ENCODE measurements at places on chromosomes 12 and 14.

- DNase-seq: peak; percentile 61
Measured at GRCh38 chr12:113149361-113150150, at the start of gene CFAP73. Gene CFAP73, plus strand, starts transcription at chr12:113149724. Its CDS starts 134 bp downstream, at chr12:113149858.

- no peak for DNase-seq
Measured at GRCh38 chr14:104555430-104556255, 23.9 kb upstream of the C14orf180 start.

DNA sequence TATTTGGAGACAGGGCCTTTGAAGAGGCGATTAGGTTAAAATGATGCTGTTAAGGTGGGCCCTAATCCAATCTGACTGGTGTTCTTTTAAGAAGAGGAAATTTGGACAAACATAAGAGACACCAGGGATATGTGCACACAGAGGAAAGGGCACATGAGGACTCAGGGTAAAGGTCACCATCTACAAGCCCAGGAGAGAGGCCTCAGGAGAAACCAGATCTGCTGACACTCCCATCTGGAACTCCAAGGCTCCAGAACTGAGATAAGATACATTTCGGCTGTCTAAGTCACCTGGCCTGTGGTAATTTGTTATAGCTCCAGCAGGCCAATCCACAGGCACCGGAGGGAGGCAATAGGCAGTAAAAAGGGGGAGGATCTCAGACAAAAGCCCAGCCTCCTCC, 48.6 kb downstream of the KICS2 start:
- no peak for DNase-seq

DNA sequence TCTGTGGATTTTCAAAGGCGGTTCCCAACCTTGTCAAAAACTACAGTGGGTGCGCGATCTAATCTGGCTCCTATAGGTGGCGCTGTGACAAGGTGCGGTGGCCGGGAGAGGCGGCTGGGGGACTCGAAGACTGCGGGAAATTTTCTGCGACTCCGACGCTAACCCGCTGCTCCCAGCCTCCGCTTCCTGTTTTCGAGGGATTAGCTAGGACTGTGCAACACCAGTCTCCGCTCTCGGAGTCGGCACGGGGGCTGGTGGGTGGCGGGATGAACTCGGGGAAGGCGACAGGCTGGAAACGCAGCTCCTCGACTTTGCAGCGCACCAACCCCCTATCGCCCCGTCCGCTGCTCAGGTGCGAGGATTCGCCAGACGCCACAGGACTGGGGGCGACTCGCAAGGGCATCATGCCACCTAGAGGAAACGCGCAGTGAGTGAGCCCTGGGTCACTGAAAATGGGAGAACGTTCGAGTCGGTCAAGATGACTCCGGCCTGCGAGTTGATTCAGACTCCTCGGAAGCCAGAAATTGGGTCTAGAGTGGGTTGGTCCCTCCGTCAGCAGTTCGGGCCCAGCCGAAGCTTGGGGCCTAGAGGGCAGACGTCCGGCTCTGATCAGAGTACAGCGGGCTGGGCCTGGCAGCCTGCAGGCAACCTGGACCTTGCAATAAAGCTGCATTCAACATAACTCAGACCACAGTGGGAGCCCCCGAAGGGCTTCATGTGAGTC, 5.5 kb upstream of the PAX9 start:
- peak; percentile 41 for DNase-seq

DNA sequence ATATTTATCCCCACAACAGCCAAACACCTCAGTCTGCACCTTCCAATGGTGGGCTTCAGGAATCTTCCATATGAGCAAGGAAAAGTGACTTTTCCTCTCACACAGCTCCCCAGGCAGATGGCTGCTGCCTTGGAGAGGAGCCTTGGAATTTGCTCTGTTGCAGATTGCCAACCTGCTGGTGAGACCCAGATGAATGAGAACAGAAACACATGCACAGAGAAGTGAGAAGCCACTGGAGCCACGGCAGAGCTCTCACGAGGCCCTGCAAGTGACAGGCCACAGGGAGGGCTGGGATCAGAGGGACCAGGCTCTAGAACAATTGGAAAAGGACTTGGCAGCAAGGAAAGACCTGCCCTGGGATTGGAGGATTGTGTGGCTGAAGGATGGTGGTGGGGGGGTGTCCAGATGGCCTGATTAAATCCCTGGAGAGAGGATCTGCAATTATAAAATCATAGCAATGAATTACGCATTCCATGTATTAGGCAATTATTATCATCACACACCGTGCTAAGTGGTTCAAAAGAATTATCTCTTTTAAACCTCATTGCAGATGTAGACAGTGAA, 84.9 kb upstream of the PWP1 start:
- no peak for DNase-seq

GRCh38 chr14:34180434-34180833, 229.6 kb upstream of the EGLN3 start:
- DNase-seq: peak; percentile 14

DNA sequence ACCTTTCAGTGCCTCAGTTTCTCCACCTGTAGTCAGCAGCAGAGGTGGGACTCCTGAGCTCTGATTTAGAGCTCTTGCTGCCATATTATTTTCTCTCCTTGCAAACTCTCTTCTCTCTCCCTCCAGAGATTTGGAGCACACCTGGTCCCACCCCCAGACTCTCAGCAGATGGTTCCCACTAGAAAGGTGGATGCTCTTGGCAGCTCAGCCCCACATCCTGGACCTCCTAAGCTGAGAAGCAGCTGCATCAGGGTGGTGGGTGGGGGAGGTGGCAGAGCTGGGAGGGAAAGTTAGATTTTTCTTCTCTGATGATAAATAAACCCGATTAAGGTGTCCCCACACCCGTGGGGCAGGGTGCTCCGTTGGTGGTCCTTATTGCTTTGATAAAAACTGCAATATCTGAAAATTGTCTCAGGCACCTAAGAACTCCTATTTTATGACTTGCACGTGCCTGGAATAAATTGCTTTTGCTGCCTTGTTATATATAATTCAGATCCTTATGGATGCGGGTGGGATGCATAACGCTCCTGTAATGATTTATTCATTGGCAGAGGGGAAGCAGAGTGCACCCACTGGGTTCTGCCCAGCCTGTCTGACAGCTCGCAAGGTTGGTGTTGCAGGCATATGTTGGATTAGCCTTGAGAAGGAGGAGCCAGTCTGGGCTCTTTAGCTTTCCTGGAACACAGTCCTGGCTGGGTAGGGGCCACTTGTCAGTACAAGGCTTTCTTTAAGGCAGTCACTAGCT, 214.2 kb downstream of the SUDS3 start:
- DNase-seq: no peak

- DNase-seq: no peak
Measured at GRCh38 chr12:104985206-104985605, 910 bp upstream of the NOPCHAP1 start.

GRCh38 chr12:50750366-50750765, 13.5 kb upstream of the ATF1 start:
- no peak for DNase-seq

- peak; percentile 40 for DNase-seq
Measured at GRCh38 chr12:47038270-47038748, 41.1 kb upstream of the PCED1B start.

GRCh38 chr12:93884794-93885460, 207.8 kb downstream of the CRADD start:
- DNase-seq: no peak

DNA sequence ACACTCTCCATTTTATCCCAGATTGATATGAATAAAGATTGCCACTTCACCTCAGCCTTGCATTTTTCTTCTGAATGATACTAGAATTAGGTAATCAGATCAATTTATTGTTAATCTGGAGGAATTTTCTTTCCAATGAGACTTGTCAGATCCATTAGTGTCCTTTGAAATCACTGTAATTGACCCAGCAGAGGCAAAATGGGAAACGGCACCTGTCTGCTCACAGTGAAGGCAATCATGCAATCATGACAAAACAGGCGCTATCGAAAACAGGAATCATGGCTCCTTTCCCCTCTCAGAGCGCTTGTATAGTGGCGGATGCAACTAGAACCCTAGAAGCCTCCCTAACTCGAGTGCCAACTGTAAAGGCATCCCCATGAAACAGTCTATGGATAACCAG, 417.6 kb downstream of the GALC start:
- DNase-seq: no peak

- no peak for DNase-seq
Measured at GRCh38 chr14:100783630-100784370, 42.1 kb upstream of the MEG3 start.

- no peak for DNase-seq
Measured at GRCh38 chr12:77377116-77377515, 311.7 kb upstream of the E2F7 start.

GRCh38 chr14:36664322-36665193, 2.9 kb downstream of the PAX9 start:
- no peak for DNase-seq

DNA sequence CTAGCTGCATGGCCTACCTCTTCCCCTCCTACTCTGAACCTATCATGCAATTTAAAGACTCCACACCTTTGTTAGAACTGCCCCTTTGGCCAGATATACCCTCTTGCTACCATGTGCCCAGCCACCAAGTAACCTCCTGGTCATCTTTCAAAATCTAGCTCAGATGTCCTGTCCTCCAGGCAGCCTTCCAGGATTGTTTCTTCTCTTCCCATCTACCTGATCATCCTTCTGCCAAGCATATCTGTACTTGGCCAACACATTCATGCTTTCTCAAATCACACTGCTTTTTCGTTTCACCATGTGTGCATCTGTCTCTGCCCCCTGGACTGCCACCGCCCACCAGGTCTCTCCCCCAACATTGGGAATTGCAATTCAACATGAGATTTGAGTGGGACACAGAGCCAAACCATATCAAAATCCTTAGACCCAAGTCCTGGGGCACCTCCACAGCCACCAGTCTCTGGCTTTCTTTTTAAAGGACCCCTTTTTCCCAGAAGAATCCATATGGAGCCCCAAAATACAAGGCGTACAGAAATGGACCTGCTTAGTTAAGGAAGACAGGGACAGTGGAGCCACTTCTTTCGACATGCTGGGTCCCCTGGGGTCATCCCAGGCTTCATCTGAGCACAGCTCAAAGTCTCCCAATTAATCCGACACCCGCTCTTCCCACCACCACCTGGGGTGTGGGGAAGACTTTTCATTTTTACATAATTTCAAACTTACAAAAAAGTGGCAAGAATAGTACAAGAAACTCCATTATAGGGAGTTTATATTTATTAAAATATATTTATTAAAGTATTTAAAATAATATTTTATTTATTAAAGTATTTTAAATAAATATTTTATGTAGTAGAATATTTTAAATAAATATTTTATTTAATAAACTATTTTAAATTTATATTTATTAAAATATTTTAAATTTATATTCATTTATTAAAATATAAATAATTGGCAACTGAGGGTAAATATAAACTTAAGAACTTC, 7.9 kb upstream of the CMKLR1 start:
- DNase-seq: no peak

DNA sequence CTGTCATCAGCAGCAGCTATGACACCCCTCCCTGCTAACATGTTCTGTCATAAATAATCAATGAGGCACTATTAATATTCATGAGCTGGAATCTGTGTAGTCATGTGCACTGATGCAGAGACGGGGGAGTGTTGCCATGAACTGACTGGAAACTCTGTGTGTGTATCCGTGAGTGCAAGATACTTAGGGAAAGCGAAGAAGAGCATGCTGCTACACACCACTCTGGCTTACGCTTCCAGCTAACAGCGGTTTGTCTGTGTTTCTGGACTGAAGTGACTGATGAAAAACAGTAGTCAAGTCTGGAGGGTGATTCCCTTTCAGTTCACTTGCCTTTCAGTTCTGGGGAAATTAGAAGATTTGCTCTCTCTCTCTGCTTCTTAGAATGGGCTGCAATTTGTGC, 249.4 kb downstream of the PDZRN4 start:
- DNase-seq: peak; percentile 19

DNA sequence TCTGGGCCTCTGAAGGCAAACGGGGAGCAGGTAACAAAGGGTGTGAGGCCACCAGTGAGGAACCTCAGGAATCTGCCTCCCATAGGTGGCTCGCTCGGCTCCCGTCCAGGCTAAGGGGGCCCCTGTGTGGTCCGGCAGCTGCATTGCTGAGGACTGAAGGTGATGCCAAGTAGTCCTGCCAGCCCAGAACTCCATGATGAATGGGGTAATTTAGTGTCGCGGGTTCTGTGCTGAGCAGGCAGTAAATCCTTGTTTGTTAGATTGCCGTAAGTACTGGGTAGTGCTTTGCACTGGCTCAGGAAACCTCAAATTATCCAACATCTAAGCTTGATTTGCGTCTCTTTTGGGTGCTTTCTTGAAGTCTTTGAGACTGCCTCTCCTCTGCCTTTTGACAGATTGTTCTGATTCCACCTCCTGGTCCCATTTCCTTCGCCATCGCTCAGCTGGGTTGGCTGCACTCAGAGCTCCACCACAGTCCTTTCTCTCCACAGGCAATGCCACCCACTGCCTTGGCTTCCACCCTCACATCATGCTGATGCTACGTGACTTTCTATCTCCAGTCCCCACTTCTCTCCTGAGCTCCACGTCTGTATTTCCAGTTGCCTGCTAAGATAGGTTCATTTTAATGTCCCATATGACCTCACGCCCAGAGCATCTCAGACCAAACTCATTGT, 392.0 kb downstream of the FUT8 start:
- DNase-seq: no peak

GRCh38 chr14:68376067-68376779, 416.6 kb downstream of the ZFP36L1 start:
- DNase-seq: no peak

- DNase-seq: peak; percentile 82
Measured at GRCh38 chr12:32273712-32274111, 125.6 kb upstream of the FGD4 start.

GRCh38 chr14:102282751-102283465, 22.1 kb downstream of the MOK start:
- DNase-seq: no peak

- DNase-seq: no peak
Measured at GRCh38 chr14:102039157-102039556, 47.7 kb downstream of the HSP90AA1 start.

GRCh38 chr14:95465358-95465757, 51.1 kb downstream of the SYNE3 start:
- DNase-seq: no peak

GRCh38 chr12:99201906-99202645, 445.5 kb upstream of the GARIN6 start:
- no peak for DNase-seq

DNA sequence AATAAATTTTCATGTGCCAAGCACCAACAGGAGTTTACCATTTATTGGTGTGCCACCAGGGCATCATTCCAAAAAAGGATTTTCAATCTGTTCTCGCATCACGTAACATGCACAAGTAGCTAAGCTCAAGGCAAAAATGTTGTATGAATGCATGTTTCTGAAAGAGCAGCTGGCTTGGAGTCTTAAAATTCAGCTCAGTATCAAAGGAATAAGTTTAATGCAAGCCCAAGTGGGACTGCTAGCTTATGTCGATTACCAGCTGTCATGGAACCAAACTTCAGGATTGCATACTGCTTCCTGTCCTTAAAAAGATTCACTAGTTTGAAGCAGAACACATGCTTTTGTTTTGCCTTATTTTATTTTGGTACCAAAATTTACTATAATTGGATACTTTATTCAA, 437.0 kb downstream of the FSCB start:
- DNase-seq: no peak

DNA sequence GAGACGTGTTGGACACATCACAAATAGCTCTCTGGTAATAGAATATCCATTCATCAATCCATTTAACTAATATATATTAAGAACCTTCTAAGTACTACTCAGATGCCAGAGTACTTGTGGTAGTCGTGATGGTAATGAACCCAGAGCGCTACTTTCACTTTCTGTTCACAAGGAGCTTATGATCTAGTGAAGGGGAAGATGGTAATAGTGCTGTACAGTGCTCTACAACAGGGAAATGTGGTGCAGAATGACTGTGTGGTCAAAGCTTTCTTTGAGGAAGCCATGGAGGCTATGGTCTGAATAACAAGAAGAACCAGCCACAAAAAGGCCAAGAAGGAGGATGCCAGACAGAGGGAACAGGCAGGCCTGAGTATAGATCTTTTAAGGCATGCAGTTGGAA, 212.0 kb downstream of the PTPRO start:
- DNase-seq: peak; percentile 51

GRCh38 chr12:121289962-121290361, 6.5 kb downstream of the CAMKK2 start:
- DNase-seq: no peak
